ENCODE measurements at places on chromosomes 11 and 22.

DNA sequence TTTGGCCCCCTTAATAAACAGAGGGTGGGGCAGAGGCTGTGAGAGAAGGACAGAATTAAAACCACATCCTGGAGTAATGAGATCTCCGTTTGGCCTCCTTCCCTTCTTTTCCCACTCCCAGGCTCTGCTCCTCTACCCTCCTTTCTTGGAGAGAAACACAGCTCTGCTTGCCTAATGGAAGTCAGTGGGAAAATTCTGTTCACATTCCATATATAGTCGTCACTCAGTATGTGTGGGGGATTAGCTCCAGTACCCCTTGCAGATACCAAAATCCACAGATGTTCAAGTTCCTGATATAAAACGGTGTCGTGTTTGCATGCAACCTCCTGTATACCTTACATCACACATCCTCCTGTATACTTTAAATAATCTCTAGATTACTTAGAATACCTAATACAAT lies 37.6 kb upstream of the THY1 start:
- DNase-seq, result no peak

- no peak for DNase-seq
Measured at GRCh38 chr11:17479284-17480214, 2.9 kb upstream of the ABCC8 start.

DNA sequence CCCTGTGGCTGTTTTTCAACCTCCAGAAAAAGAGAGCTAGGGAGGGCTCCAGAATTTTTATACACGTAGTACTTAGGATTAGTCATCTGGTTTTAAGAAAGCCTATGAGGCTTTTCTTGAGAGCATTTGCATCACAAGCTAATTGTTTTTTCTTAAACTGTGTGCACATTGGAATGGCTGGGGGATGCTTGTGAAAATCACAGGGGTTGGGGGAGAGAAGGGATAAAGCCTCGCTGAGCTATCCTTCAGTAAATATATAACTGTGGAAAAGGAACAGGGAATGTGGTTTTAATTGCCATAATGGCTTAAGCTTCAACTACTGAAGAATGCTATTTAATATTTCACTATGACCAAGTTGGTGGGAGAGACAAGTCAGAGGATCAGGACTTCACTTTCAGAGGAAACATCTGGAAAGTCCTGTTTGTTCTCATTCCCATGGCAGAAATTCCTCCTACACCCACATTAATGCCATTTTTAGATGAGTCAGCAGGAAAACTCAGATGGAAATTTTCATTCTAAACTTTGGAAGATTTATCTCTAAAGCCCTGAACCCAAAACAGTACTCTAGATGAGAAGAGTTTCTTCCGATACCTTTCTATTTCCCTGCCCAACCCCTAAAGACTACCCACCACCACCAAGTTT lies 591.3 kb downstream of the LRRC4C start:
- no peak for DNase-seq

DNA sequence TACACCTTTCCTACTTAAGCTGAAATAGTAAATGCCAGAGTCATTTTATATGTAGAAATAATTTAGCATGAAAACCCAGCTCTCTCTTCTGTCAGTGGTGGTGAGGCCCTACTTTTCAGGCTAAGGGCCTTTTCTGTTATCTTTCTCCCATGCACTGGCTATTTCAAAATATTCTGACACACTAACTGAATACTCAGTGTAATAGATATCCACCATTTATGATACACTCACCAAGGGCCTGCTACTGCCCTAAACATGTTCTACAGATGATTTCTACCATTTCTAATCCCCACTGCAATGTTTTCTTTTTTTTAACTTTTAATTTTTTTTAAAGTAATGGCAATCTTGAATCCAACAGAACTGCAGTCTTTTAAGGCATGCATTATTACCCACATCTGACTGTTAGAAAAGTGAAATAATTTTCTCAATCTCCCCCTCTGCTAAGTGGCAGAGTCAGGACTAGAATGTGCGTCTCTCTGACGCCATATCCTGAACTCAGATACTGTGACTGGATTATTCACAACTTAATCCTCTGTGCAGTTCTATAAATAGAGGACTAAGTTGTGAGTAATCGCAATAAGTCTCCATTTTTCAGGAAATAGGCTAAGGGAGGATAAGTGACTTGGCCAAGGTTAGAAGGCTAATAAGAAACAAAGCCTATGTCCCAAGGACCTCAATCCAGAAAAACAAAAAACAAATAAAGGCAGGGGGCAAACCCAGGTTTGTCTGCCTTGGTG lies 44.0 kb downstream of the GRAMD1B start:
- DNase-seq, result no peak

DNA sequence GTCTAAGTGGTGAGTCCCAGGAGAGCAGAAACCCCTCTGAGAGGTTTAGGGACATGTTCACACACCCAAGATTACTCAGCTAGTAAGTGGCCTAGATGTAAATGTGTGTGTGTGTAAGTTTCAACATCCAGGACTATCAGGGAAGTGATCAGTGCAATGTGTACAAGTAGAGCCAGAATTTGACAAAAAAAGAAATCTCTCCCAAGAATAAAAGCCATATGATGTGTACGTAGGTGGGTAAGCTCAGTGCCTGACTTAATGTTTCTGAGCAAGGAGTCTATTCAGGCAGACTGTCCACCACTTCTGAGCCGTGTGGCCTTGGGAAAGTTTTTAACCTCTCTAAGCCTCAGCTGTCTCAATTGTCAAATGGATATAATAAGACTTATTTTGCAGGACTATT lies 133.8 kb upstream of the NAV2 start:
- DNase-seq, result no peak

DNA sequence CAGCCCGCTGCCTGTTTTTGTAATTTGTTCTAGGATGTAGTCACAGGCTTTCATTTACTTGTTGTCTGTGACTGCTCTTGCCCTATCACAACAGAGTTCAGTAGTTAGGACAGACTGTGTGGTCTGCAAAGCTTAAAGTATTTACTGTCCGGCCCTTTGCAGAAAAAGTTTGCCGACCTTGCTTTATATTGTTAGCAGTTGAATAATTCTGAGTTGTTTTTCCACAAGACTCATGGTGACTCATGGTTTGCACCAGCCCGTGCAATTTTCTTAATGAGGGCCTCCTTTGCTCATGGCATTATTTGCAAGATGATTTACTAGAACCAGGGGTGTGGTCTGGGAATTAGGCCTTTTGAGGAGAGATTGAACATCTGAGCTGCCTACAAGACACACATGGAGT lies 110.6 kb downstream of the SCN3B start:
- no peak for DNase-seq

DNA sequence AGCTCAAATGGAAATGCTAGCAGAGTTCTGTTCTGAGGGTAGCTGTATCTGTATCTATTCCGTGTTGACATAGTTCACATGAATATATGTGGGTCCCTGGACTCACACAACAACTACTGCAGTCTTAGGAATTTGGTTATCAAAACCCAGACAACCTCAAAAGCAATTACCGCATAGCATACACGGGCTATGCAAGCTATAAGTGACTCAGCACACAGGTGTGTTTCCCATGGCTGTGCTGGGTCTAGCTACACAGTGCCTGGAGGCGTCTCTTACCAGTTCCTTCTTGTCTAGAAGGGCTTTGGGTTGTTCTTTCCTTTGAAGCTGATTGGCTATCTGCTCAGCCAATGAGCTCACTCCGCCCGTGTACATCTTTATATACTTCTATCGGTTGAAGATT lies 98.2 kb upstream of the BID start:
- no peak for DNase-seq

- DNase-seq, result no peak
Measured at GRCh38 chr22:32911503-32911902, 110.0 kb downstream of the TIMP3 start.

DNA sequence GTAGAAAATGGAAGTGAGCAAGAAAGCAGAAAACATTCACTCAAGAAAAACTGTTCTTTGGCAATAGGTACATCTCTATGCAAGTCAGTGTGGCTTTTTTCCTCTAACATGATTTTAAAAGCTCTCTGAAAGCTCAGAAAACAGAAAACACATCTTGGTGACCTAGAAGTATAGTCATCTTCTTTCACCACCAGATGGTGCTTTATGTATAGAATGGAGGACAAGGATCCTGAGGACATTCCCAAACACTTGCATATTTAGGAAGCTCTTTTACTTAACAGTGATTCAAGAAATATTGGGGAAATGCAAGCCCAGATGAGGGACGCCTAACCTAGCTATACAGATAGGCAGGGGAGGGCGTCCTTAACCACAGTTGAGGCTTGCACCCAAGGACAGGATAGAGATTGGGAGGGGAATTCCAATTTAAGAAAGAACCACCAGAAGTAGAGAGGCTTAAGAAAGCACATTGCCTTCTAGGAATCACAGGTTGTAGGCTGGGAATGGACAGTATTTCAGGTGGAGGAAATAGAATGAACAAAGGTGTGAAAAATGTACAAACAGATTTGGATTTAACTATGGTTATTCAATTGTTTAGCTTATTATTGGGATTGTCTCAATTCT lies 13.8 kb upstream of the CCDC81 start:
- no peak for DNase-seq

GRCh38 chr22:37896181-37896592 lies 9.9 kb upstream of the MICALL1 start:
- DNase-seq, result peak; percentile 56

- peak; percentile 14 for DNase-seq
Measured at GRCh38 chr11:132058211-132058772, 687.9 kb downstream of the NTM start.

DNA sequence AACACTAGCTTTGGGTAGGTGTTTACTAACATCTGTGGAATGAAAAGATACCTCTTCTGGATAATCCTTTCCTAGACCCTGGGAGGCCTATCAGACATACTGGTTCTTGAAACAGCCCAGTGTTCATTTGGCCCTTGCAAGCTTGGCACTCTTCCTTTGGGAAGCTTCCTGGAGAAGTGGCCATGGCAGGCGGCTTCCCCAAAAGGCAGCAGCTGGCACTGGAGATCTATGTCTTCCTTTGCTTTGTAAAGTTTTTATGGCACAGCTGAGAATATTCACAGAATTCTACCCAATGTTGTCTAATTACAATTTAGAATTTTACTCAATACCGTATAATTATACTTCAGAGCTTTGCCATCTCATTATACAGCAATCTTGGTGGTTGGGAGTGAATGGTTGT lies 199.2 kb upstream of the C11orf87 start:
- no peak for DNase-seq

- DNase-seq, result no peak
Measured at GRCh38 chr11:17508306-17508705, 31.7 kb upstream of the ABCC8 start.

DNA sequence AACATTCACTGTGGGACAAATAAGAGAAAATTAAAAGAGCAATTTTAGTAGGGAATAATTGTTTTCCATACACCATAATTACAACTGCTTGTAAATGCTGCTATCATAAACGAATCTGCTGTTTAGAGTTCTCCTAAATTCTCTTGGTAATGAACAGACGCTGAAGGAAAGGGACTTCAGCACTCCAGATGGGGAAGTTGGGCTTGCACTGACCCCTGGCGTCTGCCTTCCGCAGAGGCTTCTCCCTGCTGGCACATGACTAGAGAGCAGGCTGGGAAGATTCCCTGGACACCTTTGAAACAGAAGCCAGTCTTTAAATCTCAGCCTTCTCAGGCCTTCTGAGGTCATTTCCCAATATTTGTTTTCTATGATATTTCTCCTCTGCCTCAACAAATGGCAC lies 84.1 kb downstream of the NXPE2 start:
- no peak for DNase-seq

DNA sequence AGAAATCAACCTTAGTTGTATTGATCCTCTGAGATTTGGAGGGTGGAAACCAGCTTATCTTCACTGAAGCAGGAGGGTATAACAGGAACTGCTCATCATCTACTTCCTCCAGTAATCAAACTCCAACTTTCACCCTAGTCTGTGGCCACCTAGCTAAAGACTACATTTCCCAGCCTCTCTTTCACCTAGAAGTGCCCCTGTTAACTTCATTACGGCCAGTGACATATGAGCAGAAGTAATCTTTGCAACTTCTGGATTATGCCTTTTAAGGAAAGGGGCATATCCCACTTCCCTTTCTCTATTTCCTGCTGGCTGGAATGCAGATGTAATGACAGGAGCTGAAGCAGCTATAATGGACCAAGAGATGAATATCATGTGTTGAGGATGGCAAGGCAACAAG lies 7.6 kb upstream of the VPS37C start:
- no peak for DNase-seq

- no peak for DNase-seq
Measured at GRCh38 chr11:130827451-130828377, 88.6 kb downstream of the SNX19 start.

DNA sequence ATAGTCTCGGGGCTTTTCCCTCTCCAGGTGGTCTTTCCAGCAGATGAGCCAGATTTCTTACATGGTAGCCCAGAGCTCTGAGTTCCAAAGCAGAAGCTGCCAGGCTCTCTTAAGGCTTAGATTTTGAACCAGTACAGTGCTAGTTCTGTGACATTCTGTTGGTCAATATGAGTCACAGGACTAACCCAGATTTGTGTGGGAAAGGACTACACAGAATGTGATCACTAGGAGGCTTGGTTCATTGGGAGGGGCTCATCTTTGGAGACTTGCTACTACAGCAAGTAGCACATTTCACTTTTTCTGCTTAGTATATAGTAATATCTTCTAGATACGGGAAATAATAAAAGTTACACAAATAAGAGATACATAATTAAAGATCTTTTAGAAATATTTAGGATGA lies 24.1 kb downstream of the RNF214 start:
- no peak for DNase-seq

DNA sequence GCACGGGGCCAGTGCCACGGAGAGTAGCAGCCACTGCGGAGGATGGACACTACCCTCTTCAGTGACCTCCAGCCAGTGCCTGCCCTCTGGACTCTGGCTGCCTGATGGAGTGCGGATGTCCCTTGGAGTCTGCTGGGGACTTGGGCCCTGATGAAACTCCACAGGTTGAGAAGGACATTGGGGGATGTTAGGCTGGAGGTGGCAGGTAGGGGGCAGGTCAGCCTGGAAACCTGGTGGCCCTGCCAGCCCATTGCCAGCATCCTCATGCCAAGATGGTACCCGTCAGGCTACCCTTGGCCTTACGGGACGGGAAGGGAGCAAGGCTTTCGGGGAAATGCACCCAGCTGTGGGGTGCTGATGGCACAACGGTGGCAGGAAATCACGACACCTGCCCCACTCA lies 4.0 kb downstream of the CABP7 start:
- DNase-seq, result no peak

- no peak for DNase-seq
Measured at GRCh38 chr11:2363577-2364370, 13.3 kb upstream of the CD81 start.

DNA sequence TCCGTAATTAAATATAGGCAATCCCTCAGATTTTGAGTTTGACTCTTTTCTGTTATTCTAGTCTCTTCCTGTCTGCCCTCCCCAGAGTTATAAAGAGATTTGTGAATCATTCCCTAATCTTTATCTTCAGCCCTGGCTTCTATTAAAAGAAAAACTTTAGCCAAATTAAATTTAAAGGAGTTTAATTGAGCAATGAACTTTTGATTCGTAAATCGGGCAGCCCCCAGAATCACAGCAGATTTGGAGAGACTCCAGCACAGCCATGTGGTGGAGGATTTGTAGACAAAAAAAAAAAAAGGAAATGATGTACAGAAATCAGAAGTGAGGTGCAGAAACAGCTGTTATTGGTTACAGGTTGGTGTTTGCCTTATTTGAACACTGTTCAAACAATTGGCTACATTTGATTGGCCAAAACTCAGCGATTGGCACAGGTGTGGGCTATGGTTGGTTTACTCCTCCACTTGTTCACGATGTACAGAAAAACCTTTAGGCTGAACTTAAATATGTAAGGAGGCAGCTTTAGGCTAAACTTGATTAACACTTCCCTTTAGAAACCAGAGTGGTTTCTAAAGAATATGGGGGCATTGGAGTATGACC lies 2.3 kb upstream of the ALKBH8 start:
- DNase-seq, result no peak
